ENCODE measurements at places on chromosomes 2 and 18.

- DNase-seq = no peak
Observed at GRCh38 chr2:75459565-75460310, 101.0 kb downstream of the EVA1A start.

GRCh38 chr18:46459789-46460455, 197.1 kb downstream of the LOXHD1 start:
- DNase-seq = no peak

DNA sequence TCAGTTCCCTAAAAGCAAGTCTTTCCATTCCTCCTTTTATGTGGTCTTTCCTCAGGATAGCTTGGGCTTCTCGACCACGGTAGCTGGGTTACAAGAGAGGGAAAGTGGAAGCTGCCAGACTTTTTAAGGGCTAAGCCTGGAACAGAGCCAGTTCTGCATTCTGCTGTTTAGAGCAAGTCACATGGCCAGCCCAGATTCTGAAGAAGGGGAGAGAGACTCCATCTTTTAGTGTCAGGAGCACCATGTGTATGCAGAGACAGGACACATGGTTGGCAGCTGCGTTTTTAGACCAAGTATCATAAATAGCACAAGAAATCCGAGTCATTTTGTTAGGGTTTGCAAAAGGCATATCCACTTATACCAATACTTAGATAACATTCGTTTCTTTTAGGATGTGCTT, 4.7 kb downstream of the HMSD start:
- DNase-seq = no peak

DNA sequence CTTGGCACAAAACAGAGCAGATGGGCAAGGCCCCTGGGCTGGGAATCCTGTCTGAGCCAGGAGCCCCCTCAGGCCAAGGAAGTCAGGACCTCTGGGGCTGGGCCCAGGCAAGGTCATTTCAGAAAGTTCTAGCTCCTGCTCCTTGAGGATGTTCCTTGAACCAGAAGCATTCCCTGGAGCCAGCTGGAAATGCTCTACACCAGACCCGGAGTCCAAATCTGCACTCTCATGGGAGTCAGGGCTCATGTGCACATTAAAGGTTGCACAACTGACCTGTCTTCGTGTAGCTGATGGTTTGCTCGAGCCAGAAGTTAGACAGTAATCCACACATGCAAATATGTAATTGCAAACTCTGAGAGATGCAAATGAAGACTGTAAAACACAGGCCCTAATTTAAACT, 18.0 kb downstream of the PARD6G start:
- DNase-seq = no peak

GRCh38 chr2:6924924-6925409, 7.8 kb downstream of the RNF144A start:
- no peak for DNase-seq

DNA sequence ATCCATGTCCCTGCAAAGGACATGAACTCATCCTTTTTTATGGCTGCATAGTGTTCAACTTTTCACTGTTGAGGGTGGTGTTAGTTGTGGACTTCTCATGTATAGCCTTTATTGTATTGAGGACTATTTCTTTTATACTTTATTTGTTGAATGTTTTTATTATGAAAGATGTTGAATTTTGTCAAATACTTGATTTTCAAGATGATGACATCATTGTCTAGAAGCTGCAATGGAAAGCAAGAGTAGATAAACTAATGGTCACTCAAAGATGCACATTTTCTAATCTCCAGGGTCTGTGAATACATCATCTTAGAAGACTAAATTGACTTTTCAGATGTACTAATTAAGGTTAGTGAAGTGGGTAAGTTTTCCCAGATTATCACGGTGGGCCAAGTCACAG, 1117.0 kb downstream of the DSC3 start:
- DNase-seq = no peak

DNA sequence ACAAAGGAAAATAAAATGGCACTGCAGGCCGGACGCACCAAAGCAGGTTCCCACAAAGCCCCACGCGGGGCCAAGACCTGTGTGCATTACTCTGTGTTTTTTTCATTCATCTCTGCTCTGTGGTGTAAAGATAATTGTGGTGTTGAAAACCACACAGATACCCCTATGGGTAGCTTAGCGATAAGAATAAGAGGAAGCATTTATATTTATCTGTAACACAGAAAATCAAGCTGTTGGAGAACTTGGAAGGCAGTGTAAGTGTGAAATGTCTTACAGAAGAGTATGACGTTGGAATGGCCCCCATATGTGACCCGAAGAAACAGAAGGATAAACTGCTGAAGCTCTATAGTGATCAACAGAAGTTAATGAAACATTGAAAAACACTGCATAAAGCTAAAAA, 20.3 kb upstream of the MARCO start:
- no peak for DNase-seq

GRCh38 chr2:96527286-96528005, 9.1 kb upstream of the ARID5A start:
- DNase-seq = no peak

GRCh38 chr2:70724366-70724765, 43.6 kb downstream of the ADD2 start:
- no peak for DNase-seq

- DNase-seq = no peak
Observed at GRCh38 chr2:224036731-224037361, 2.2 kb downstream of the SERPINE2 start.

DNA sequence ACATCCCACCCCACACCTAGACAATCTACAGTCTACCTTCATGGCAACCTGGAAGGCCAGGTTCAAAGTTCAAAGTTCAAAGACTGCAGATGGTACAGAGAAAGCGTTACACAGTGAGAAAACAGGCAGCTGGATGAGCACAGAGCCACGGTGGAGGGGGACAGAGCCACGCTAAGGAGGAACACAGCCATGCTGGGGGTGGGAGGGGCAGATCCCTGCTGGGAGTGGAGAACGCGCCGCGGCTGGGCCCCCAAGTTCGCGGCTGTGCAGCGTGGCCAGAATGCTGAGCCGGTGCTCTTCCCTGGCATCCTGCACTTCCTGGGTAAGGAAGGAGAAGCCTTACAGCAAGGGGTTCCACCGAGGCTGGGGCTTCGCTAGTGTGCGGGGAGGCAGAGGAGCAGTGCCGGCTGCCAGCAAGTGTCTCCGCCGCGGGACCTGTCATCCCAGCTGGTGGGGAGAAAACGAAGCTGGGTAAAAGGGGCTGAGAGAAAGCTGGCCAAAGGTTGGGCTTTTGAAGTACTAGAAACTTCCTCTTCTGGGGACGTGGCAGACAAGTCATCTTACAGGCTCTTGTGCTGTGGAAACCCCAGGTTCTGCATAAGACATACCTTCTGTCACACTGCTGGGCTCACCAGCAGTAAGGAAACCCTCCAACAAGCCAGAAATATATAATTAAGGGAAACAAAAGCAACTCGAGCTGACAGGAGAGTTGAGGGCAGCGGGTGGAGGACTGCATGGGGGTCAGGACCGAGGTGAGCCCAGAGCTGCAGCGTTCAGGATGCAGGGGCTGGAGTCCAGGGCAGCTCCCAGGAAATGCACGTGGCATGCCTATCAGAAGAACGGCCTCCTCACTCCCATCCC, 115.5 kb downstream of the HDAC4 start:
- no peak for DNase-seq

- no peak for DNase-seq
Observed at GRCh38 chr18:44909191-44909719, 228.6 kb downstream of the SETBP1 start.

- no peak for DNase-seq
Observed at GRCh38 chr2:213148572-213149261, 2.7 kb downstream of the IKZF2 start.

DNA sequence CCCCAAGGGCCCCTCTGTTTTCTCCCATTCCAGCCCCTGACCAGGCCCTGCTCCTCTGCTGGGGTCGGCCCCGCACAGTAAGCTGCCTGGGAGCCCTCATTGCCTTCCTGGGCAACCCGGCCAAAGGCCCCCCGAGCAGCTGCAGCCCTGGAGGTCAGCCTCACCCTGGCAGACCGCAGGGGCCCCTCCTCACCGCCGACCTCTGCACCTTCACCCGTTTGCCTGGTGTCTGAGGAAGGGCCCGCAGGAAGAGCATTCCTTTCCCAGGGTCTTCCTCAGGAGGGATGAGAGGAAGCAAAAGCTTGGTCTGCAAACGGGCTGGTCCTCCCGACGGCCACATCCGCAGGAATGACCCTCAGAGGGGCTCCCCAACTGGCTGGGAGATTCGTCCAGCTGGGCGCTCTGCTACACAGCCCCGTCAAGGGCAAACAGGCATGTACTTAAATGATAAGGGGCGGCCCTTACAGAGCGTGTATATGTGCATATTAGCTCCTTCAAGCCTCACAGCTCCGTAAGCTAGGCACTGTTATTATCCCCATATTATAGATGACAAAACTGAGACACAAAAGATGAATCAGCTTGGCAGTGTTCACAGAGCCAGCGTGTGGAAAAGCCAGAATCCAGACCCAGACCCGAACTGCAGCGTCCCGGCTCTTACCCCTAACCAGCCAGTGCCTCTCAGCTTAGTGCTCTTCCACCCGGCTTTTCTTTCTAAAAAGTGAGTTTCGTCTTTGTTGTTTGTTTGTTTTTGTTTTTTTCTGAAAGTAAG, 52.8 kb downstream of the SLC4A1AP start:
- DNase-seq = no peak

DNA sequence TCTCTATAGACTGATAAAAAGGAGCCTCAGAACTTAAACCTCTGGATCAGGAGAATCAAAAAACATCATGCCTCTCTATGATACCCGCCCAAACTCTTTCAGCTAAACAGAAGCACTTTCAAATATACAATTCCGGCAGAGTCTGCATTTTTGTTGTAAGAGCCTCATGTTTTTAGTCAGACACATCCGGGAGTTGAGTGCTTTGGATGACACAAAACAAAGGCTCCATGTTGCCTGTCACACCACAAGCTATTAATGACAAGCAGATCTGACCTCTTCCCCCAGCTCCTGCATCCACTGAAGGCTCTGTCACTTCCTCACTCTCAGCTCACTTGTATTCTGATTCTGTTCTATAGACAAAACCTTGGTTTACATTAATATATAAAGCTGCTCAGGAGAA, 33.2 kb downstream of the SLC38A11 start:
- DNase-seq = no peak
